NCI-H2029 treated with DMSO at 0.1 percent for 48 hours (cell line): ENCODE measurements at places on chromosomes 11 and 22.

DNA sequence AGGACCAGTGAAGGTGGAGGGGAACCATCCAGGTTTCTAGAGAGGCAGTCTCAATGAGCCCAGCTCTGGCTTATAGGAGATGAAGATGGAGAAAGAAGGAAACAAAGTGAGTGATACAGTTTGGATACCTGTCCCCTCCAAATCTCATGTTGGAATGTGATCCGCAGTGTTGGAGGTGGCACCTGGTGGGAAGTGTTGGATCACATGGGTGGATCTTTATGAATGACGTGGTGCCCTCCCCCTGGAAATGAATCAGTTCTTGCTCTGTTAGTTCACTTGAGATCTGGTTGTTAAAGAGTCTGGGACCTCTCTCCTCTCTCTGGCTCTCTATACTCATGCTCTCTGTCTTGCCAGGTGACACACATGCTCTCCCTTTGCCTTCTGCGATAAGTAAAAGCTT is 393.1 kb upstream of the NARS2 start:
- DNase-seq: no peak

DNA sequence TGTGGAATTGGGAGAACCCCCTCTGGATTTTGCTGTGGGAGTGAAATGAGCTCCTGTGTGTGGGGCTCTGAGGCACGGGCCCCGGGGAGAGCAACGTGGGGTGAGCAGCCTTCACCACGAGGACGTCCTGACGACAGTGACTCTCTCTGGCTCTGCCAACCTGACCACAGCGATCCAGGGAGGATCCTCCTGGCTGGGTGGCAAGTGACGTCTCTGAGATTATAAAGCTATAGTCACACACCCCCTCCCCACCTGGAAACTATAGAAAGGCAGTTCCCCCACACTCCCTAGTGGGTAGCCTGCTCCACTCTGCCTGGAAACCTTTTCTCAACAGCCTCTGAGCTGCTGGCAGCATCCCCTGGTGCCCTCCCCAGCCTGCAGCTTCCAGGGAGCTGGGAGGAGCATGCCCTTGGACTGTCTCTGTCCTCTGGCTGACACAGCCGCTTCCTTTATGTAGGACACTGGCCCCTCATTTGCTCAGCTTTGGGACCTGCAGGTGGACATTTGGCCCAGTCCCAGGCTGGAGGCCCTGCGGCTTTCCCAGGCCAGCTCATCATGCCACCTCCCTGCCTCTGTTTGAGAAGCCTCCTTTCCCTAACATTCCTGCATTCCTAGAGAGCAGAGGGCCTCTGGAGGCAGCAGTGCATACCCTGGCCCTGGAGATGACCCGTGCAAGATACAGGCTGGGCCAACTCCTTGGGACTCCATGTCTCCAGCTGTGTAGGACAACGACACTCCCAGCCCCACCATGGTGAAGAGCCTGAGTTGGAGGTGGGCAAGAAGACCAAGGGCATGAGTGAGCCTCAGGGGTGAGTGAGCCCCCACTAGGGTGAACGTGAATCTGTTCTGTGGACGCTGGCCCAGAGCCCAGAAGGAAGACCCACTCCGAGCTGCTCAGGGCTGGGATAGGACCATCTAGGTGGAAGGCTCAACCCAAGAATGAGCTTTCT is 314.0 kb downstream of the NTM start:
- no peak for DNase-seq

GRCh38 chr11:123122341-123122740 is 60.4 kb upstream of the HSPA8 start:
- no peak for DNase-seq

- no peak for DNase-seq
Measured at GRCh38 chr22:41361716-41362310, 19.9 kb upstream of the TEF start.

DNA sequence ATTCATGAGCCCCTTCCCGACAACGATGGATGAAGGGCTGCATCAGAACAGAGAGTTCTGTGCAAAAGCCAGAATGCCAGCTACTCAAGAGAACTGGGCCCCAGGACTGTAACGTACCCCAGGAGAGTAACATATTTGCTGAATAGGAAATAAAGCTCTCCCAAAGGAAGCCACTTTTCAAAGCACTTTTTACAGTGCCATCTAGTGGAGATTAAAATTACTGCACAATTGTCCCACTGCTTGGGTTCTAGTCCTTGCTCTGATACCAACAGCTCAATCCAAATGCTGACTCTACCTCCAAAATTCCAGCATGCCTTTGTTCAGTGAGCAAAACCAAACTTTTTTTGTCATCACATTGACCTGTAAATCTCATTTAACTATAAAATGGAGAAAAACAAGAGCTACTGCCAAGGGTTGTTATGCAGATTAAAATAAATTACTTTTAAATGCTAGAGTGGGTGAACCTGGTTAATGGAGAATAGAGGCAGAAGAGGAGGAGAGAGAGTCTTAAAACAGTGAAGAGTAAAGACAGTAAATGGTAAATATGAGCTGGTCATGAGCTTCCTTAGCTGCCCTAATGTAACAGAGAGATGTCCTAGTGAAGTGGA is 87.6 kb upstream of the FSHB start:
- DNase-seq: peak; percentile 4

- no peak for DNase-seq
Measured at GRCh38 chr22:46044621-46045458, 67.9 kb upstream of the WNT7B start.

DNA sequence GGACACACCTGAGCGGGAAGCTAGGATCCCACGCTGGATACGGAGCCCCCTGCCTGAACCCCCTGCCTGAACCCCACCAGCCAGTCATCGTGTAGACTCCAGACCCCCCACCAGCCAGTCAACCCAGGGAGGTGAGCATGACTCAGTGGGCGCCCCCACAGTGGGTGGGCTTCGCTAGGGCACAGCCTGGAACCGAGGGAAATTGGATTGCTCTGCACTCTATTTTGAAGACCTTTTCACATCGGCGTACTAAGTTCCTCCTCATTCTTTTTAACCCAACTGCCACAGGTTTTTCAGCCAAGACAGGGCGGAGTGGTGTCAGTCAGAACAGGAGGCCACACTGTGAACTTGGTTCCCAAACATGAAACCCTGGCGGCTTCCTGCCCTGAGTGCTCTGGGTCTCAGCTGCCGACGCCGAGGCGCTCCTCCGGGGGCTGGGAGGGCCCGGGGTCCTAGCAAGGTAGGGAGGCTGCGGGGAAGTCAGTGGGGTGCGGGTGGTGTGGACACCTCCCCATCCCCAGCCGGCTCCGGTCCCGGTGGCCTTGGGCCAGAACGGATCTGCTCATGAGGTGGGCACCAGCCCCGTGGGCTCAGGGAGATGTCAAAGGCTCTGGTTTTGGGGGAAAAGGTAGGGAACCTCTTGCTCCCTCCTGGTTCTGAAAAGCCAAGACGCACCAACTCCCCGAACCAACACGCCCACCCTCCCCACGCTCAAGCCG is 57.0 kb downstream of the BRD1 start:
- no peak for DNase-seq

DNA sequence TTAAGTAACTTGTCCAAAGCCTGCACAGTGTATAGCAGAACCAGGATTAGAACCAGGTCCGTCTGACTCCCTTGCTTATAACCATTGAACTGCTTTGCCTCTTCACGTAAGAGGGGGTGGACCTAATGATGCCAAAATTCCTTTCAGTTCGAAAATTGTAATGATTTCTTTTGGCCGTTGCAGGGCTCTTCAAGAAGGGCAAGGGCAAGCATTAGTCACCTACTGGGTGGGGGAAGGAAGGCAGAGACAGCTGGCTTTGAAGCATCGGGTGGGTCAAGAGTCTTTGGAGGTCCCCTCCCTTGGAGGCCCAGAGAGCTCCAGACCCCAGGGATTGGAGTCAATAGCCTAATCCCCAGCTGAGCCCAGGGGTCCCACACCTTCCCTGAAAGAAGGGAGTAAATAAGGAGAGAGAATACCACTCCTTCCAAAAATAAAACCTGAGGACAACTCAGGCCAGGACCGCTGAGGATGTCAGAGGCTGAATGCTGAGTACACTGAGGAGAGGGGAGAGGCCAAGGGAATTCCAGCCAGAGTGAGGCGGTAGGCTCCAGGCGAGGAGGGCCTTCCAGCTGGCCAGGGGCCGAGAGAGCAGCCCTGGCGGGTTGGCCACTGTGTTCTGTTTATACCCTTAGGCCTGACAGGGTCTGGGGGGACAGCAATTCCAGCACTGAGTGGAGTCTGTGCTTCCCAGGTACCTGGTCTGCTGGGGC is 14.1 kb downstream of the CREB3L1 start:
- no peak for DNase-seq

GRCh38 chr11:65134952-65135632 is 773 bp upstream of the SYVN1 start:
- peak; percentile 97 for DNase-seq

DNA sequence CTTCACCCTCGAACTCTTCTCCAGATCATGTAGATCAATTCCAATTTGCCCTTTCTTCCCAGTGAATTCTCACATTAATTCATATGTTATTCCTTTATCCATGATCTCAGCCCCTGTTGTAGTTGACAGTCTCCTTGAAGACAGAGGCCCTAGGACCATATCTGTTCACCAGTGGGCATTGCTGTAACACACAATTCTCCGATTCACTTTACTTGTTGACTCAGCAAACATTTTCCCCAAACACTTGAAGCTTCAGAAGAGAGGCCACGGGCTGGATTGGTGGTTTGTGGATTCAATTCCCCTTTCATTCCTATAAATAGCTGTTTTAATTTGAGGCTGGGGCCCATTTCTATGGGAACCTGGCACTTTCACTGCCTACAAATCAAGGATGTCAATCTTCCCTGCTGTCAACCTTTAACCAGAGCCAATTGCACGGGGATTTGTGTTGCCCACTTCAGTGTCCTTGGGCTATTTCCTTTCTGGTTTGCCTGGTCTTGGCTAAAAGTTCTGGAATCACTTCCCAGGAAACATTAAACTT is 393.0 kb upstream of the KIRREL3 start:
- DNase-seq: no peak

DNA sequence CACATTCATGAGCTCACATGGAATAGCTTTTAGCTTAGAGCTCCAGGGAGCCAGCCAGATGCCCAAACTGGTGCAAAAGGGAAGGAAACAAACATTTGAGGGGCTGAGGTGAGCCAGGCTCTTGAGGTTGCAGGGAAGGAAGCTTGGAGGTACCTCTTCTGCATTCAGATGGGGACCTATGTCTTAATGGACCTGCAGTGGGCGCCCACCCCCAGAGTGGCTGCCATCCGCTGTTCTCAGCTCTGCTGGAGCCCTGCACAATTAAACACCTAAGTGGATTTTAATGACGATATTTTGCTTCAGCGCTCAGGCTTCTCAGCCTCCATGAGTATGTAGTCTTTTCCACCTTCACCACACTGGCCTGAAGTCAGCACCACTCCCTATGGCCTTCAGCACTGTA is 100.8 kb downstream of the LDLRAD3 start:
- no peak for DNase-seq

GRCh38 chr11:122100756-122101080 is 15.3 kb downstream of the BLID start:
- no peak for DNase-seq

GRCh38 chr11:66022401-66023185 is 3.7 kb downstream of the CATSPER1 start:
- peak; percentile 26 for DNase-seq

DNA sequence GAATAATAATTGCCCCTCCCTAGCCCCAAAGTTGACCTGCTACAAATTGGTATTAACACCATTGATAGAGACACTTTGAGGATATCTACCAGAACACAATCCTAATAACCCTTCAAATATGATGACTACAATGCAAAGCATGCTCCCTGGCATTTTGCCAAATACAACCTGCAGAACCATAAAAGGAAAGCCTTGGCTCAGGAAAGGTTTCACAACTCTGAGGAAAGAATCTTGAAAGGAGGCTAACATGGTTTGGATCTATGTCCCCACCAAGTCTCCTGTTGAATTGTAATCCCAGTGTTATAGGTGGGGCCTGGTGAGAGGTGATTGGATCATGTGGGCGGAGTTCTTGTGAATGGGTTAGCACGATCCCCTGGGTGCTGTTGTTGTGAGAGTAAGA is 140.4 kb upstream of the ARHGAP42 start:
- DNase-seq: no peak

DNA sequence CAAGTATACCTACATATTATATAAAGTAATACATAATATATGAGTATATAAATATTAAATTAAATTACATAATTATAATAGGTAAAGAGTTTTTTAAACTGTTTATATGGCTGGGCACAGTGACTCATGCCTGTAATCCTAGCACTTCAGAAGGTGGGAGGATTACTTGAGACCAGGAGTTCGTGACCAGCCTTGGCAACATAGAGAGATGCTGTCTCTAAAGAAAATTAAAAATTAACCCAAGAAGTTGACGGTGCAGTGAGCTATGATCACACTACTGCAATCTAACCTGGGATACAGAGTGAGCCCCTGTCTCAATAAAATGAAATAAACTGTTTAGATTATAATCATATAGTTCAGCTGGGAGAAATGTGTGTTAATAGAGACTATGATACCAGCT is 363.0 kb downstream of the DDX10 start:
- DNase-seq: no peak

- DNase-seq: no peak
Measured at GRCh38 chr11:501001-501682, 5.9 kb downstream of the RNH1 start.

DNA sequence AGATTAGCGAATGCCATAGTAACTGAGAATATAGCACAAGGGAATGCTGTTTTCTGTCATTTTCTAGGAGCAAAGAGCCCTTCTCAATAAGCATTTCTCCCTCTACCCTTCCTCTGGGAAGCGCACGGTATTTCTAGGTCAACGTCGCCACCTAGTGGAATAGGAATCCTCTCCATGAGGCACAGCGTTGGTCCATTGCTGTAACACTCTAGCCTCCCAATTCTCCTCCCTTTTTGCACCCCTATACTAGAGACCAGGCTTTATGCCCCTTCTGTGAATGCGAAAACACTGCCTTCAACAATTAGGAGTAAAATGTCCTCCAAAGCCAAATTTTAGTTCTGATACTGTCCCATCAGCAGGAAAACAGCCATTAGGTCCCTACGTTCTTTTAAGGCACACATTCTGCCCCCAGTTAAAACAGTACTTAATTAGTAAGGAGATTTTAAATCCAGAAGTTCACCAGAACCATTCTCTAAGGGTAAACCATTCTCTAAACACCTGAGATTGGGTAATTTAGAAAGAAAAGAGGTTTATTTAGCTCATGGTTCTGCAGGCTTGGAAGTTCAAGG is 12.8 kb upstream of the HYLS1 start:
- DNase-seq: peak; percentile 74

- DNase-seq: no peak
Measured at GRCh38 chr11:114819028-114819427, 140.7 kb downstream of the NXPE2 start.

- DNase-seq: no peak
Measured at GRCh38 chr11:72141066-72141465, 5.5 kb downstream of the FOLR3 start.

- DNase-seq: peak; percentile 17
Measured at GRCh38 chr11:127709960-127710359, 709.4 kb upstream of the KIRREL3 start.

- no peak for DNase-seq
Measured at GRCh38 chr11:121508449-121508848, 55.7 kb upstream of the SORL1-AS1 start.

GRCh38 chr11:93117565-93117964 is 80.2 kb downstream of the SLC36A4 start:
- no peak for DNase-seq
